ENCODE measurements at places on chromosomes 1 and 21.

DNA sequence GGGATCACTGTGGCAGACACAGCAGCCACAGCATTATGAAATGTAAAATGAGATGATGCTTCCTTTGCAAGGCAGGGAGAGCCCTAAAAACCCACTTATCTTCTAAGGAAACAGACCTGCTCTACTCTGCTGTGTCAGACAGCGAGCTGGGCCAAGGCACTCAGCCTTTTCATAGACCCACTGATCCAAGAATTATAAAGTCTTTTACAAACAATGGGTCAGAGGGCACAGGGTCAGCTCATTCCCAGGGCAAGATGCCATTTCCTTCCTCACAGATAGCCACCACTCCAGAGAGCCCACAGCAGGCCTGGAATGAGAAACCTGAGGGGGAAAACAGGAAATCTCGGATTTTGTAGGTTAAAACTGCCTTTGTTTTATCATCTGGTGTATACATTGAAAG is 42.9 kb downstream of the CASQ2 start:
- no peak for DNase-seq

DNA sequence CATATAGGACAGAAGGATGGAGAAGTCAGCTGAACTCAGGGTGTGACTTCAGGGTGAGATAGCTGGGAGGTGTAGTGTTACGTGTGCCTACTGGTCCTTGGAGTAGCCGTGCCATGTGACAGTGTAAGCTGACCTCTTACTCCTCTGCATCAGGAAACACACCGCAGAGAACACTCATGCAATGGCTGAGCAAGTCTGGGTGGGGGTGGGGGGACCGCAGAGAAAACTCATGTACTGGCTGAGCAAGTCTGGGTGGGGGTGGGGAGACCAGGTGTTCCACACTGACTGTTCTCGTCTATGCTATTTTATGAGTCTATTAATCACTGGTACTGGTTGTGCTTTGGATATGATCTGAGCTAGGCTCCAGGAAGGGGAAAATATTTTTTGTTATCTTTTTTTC is 233.1 kb downstream of the PAPPA2 start:
- no peak for DNase-seq

DNA sequence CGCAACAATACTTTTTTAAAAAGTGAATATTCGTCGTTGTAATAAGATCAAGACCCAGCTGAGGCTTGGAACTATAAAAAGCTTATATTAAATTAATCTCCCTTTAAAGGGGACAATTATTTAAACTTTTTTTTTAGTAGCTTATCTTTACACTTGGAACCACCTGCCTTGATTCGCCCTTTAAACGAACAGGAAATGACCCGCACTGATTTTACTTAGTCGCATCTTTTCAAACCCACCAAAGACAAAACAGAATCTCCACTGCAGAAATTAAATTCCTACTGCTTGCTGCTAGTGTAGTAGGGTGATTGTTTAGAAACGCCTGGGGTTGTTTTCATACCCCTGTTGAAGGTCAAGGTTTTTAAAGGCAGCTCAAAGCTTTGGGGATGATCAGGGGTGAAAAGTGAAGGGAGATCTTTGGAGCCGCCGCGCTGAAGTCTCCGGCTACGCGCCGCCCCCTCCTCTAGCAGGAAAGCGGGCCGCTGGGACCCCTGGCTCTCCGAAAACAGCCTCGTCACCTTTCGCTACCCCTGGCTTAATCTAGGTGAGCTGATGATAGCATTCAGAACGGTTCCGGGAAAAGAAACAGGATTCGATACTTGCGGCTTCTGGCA is 163.4 kb downstream of the RUNX1 start:
- no peak for DNase-seq

DNA sequence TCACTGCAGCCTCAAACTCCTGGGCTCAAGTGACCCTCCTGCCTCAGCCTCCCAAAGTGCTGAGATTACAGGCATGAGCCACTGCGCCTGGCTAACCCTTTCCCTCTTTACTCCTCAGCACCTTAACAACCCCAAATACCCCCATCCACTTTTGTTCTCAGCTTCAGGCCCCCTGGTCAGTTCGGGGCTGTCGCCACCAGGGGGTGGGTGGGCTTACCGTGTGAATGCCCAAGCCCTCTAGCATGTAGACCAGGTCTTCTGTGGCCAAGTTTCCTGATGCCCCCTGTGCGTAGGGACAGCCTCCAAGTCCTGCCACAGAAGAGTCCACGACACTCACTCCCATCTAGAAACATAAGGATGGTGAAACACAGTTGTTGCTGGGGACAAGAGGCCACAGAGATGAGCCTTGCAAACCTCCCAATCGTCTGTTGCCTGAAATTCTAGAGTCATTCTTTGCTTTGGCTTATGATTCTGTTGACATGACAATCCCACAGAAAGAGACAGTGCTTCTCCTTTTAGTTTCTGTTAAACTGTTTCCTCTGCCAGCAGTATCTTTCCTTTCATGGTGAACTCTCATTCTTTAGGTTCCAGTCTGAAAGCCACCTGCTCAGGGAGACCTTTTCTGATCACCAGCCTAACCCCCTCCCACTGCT is 3.8 kb upstream of the GALE start:
- no peak for DNase-seq

- DNase-seq: no peak
Measured at GRCh38 chr1:99650773-99651437, 5.0 kb downstream of the PALMD start.

DNA sequence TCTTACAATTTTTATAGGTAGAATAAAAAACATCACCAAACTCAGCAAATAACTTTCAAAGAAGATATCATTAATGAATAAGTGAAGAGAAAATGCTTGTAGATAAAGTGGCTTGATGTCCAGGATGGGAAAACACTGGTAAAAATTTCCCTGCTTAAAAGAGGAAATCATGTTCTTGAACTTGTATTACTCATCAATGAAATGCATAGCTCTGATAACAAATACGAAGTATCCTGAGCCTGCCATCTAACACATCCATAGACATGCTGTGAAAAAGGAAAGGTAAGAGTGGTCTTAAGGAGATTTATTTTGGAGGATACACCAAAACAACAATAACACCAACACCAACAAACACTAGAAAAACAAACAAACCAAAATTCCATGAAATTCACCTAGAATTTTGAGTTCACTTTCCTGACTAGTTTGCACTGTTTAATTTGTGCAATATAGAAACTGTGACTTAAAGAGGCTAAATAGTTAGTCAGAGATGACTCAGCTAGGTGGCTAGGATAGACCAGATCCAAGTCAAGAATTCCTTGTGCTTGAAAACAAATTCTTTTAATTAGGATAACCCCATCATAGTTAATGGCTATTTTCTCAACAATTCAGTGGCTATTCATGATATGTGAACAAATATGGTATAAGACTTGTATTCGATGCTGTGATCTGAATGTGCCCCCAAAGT is 179.8 kb upstream of the KCNK2 start:
- DNase-seq: no peak

- DNase-seq: no peak
Measured at GRCh38 chr1:224828691-224829090, 100.8 kb upstream of the DNAH14 start.

- no peak for DNase-seq
Measured at GRCh38 chr1:203281033-203281432, 24.3 kb upstream of the BTG2 start.

GRCh38 chr21:32732544-32732943 is 4.7 kb upstream of the SYNJ1 start:
- DNase-seq: no peak

DNA sequence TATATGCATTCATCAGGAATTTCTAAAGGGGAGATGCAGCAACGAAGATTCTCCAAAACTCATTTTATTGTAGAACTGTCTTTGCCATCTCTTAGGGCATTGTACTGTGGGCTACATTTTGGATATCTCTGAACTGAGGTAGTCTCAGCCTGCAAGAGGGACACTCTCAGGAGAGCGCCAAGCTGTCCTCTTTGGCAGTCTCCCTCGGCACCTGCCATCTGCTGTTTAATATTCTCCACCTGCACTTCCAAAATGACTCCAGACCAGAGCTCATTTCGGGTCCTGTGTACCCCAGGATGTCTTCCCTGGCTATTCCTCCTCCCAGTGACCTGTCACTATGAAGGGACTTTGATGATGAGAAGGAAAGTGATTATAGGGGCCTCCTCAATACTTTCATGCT is 356.3 kb upstream of the C1orf174 start:
- no peak for DNase-seq

- DNase-seq: no peak
Measured at GRCh38 chr1:153357076-153357852, 390 bp upstream of the S100A9 start.

DNA sequence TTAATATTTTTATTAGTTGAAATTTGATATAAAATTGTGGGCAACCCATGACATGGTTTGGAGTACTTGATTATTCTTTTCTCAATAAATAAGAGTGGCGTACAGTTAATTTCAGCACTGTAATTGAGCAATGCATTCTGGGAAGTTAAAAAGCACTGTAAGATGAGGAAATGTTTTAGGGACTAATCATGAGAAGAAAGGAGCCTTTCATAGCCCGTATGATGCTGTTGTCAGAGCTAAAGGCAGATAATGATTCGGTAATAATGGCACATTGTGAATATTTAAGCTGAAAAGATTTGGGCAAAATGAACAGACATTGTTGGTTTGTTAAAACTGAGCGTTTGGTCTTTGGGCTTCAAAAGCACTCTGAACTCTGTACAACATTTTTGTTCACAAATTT is 139.3 kb downstream of the NFIA start:
- no peak for DNase-seq

- DNase-seq: no peak
Measured at GRCh38 chr1:64246294-64246917, 43.0 kb downstream of the UBE2U start.

- DNase-seq: no peak
Measured at GRCh38 chr1:79037085-79037484, 30.6 kb upstream of the ADGRL4 start.

GRCh38 chr1:172429331-172430127 is 9.0 kb downstream of the C1orf105 start:
- peak; percentile 34 for DNase-seq

DNA sequence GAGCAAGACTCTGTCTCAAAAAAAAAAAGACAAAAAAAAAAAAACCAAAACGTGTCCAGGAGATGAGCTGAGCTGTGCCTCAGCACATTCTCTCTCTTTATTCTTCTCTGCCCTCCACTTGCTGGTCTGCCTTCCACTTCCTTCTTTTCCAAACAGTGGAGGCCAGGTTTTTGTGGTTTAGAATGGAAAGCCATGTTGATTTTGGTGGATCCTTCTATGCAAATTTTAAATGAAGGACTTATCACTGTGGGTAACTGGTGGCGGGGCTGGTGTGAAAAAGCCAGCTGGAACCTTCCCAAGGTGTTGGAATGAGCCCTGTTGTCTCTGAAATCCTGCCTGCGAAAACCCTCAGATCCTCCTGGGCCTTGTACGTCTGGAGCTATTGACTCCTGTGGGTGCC is 61.9 kb downstream of the PTPRU start:
- no peak for DNase-seq

DNA sequence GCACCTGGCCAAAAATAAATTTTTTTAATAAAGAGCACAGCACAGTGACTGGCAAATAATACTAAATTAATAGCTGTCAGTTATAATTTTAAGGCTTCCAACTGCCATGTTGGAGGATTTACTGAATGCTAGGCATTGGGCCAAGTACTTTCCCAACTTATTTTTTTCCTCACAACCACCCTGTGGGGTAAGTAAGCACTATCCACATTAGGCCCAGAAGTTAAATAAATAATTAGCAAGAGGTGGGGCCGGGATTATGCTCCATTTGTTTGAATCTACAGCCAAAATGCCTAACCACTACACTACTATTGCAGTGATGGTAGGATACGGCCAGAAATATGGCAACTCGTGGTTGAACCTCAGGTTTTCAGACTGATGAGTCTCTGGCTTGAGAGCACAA is 4.6 kb upstream of the TRNAU1AP start:
- no peak for DNase-seq

DNA sequence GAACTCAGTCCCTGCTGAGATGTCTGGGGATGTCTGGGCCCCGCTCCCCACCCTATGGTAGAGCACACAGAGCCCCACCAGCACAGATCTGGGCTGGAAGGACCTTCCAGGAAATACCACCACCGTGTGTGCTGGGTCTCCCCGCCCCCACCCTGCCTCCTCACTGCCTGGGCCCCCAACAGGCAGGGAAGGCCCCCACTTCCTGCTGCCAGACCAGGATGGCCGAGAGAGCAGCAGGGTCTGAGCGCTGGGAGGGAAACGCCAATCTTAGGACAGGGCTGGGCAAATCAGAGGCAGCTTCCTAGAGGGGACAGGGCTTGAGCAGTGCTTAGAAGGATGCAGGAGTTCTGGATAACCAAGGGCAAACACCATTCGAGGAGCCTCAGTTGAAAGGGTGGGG is 11.9 kb downstream of the ADGRB2 start:
- DNase-seq: no peak

DNA sequence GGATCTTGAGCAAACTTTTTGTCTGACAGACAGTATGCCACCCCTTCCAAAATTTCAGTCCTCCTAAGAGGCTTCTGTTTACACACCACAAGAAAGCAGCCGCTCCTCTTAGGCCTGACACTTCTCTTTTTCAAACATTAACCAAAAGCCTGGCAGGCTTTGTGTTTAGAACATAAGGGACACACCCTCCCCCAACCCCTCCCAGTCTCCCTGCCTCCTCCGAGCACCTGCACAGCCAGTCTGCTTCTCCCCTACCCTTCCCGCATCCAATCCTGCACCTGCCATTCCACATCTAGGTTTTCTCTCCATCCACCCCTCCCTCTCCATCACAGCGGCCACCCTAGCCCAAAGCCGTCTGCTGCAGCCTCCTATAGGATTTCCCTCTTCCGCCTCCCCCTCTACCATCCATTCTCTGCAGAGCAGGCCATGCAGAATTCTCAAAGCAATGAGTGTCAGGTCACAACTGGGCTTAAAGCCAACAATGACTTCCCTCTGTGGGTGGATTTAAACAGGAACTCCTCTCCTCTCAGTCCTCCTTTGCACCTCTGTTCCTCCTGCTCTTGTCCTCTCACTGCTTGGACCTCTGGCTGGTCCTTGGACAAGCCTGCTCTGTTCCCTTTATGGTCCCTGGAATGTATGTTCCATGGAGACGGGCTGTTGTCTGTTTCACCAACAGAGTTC is 478.2 kb downstream of the NPHP4 start:
- no peak for DNase-seq

- no peak for DNase-seq
Measured at GRCh38 chr1:176241385-176242015, 34.4 kb upstream of the COP1 start.
